ENCODE measurements at places on chromosomes 7 and 10.

DNA sequence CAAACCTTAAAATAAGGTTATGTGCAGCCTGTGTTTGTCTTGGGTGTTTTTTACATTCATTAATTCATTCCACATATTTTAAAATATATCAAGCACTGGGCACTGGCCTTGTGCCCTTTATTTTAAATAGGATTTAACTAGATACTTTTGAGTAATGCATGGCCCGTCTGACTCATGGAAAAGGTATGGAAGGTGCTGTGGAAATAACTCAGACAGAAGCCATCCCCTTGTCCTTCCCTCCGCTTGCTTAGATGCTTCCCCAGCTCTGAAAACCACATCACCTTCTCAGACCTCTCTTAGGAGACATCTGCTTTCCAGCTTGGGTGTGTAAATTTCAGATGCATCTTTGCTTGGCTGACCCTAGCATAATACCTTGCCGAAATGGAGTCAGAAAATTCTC, 30.5 kb downstream of the SLC18A2 start:
- DNase-seq: no peak

DNA sequence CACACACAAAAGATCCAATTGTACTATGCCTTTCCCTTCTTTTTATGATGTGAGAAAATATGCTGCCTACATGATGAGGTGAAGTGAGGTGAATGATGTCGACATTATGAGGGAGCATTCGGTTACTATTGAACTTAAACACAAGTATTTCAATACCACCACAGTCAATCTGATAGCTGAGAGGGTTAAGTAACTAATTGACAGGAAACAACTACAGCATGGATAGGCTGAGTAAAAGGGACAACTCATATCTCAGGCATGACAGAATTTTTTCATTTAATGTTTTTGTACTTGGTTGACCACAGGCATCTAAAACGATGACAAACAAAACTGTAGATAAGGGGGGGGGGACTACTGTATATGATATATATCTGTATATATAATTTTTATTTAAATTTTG, 488.9 kb downstream of the SH2D4B start:
- DNase-seq: no peak

- DNase-seq: no peak
Measured at GRCh38 chr7:135238112-135238744, 4.6 kb downstream of the STRA8 start.

- no peak for DNase-seq
Measured at GRCh38 chr10:22054961-22055360, 51.4 kb upstream of the DNAJC1 start.
